ENCODE measurements at places on chromosomes 2 and 18.

DNA sequence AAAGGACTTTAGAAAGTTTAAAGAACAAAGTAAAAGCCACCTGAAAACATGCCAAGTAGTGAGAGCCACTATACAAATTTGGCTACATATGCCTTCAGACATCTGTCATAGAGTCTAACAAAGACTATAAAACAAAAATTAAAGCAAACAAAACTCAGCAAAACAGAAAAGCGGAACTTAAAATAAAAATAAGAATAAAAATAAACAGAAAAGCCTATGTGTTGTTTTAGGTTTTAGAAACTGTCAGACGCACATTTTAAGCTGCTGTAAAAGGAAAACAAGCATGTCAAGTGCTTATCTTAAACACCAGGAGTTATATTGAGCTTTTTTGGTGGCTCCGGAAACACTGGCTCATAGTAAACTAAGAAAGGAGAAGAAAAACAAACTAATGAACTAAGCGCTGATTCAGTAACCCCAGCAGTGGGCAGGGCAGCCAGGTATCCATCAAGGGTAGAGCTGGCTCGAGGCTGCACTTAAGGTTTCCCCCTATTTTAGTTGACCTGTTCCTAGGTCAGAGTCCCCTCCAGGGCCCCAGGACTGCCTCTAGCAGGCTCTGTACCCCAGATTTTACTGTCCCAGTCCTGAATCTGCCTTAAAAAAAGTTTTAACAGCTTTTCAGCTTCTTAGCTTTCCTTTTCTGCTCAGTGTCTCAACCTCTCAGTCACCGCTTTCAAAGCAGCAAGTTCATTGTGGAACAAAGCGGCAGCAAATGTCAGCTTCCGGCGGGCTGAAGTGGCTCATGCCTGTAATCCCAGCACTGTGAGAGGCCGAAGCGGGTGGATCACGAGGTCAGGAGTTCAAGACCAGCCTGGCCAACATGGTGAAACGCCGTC lies 15.4 kb upstream of the RMC1 start:
- DNase-seq, result no peak

DNA sequence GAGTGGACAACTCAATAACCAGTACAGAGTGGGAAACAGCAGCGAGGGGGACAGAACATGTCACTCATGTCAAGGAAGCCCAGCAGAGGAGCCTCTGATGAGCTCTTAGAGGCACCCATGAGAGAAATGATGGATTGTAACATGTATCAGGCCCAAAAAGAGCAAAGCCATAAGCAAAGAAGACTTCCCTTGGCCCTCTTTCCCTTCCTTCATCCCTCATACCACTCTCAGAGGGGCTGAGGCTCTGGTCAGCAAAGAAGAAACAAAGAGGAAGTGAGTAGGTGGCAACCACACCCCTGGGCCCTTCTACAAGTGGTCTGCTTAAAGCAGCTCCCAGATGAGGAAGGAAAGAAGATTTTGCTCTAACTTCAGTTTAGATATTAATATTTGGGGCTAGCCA lies 112.8 kb downstream of the CDC42EP3 start:
- DNase-seq, result no peak

- no peak for DNase-seq
Measured at GRCh38 chr18:27577265-27577664, 392.2 kb upstream of the CHST9 start.

DNA sequence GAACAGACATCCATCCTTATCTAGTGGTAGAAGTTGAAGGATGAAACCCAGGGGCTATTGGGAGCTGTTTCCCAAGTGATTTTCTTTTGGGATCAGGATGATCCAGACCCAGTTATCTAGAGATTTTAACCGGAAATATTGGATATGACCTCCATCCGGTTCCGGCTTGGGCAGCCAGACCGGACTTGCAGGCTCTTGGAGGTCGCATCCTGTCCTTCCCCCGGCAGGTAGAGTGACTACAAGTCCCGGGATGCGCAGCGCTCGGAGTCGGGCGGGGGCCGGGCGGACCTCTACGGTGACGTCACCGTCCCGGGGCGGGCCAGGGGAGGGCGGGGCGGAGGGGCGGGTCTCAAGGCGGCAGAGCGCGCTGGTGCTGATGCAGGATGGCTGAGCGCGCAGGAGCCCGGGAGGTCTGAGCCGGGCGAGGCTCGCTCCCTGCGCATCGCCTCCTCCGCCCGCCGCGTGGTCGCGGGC lies at the start of gene KIF5C:
Gene KIF5C, plus strand, starts transcription at position 360 of the 474 bp plus-strand sequence. CDS start 391 bp downstream, outside the sequence.
- DNase-seq, result peak; percentile 82

DNA sequence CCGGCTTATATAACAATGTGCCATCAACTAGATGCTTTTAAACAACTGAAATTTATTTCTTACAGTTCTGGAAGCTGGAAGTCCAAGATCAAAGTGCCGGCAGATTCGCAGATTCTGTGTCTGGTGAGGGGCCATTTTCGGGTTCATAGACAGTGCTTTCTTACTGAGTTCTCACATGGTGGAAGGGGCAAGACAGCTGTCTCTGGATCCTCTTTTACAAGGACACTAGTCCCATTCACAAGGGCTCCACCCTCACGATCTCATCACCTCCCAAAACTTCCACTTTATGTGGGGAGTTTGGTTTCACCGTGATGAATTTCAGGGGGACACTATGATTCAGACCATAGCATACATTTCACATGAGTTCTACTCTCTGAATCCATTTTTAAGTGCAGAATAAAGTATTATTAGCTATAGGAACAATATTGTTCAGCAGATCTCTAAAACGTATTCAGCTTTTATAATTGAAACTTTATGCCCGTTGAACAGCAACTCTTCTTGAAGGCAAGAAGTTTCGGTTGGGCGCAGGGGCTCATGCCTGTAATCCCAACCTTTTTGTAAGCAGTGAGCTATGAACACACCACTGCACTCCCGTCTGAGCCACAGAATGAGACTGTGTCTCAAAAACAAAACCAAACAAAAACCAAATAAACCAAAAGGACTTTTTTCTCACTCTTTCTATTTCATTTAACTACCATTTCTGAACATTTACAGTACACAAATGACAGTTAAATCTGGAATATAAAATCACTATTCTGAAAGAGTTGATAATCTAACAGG lies 502.8 kb downstream of the CMPK2 start:
- DNase-seq, result no peak

DNA sequence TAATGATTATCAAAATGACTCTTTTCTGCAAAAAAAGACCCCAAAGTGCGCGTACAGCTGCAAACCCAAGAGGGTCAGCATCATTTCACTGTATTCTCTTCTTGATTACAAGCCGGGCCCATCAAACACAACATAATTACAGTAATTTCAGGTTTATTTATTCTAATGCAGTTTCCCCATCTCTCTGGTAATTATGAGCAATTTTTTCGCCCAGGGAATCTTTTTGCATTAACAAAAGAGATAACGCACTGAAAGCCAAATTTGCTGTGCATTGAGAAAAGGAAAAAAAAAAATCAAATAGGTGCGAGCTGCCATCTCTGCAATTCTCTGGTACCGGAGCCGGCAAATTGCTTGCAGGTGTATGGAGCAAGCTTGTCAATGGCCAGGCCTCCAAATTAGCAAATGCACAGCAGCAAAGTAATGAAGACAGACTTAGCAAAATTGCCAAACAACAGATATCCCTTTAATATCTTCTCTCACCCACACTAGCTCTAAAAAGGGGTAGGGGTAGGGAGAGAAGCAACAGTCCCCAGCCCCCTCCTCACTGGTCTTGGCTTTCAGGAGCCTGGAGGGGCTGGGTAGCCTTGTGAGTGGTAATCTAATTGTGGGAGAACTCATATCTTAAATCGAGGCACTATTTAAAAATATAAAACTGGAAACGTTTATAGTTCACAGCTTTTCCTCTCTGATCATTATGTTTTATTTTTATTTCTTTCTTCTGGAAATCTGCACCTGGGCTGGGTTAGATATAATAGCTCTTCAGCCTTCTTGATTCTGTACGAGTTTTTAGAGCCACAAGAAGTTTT lies 6.7 kb downstream of the DLX1 start:
- DNase-seq, result no peak

DNA sequence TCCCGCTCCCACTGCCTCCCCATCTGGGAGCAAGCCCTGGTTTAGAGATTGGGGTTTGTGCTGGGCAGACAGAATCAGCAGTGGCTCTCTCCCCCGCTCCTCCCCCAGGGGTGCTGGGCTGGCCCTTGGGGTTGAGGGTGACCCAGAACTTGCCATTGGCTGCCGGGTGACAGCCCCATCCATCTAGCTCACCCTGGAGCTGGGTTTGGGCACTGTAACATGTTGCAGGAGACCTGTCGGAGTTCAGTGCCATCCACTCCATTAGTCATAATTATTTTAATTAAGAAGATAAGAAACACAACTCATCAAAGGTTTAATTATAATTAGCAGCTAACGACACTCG lies 111.4 kb upstream of the OTOS start:
- no peak for DNase-seq

GRCh38 chr2:48668992-48669391 lies 51.3 kb downstream of the GTF2A1L start:
- DNase-seq, result no peak

DNA sequence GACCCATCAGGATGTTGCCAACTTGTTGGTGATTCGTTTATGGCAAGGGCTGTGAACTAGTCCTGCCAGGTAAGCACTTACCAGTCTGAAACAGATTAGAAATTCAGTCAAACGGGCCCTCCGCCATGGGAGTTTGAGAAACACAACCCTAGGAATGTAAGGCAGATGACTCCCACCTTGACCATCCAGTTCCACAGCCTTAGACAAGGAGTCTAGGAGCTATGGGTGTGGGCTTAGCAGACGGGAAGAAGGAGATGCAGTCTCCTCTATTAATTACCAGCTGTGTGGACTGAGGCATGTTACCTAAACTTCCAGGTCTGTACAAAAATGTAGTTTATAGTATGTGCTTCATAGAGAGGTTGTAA lies 319.4 kb upstream of the NCKAP5 start:
- DNase-seq, result no peak

GRCh38 chr2:31014516-31014915 lies 123.7 kb downstream of the GALNT14 start:
- no peak for DNase-seq

DNA sequence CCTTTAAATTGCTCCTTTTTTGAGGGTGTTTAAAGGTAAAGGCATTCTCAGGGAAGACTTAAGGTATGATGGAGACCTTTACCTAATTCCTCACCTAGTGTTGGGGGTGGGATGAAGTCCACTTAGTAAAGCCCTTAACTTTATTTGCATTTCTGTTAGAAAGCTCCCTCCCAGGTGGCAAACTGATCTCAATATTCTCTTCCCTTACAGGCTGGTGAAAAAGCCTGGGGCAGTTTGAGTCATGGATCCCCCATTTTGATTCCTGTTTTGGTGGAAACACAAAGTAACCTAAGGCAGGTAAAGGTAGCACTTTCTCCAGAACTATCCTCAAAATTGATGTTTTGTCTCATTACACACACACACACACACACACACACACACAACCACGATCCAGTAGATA lies 33.8 kb upstream of the HNRNPA3 start:
- DNase-seq, result no peak

DNA sequence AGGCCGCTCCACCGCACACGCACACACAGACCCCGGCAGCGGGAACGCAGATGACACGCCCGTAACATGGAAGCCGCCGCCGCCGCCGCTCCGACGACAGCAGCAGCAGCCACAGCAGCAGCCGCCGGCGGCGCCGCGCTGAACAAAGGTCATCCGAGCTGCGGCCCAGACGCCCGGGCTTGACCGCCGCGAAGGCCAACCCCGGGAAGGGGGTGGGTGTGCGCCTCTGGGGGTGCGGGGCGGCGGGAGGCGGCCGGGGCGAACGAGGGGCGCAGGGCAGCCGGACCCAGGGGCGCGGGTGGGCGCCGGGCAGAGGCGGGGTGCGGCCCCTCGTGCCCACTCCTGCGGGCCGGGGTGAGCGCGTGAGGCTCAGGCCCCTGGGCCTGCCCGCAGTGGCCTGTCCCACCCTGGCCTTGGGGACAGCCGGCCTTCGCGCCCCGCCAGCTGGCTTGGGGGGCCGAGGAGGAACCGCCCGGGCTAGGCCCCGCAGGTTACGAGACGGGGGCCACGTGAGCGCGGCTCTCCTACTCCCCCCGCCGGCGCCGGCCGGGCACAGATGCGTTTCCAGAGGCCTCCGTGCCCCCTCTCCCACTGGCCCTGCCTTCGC lies 1.0 kb upstream of the ZNF532 start:
- no peak for DNase-seq

GRCh38 chr2:43218702-43219382 lies 7.6 kb downstream of the ZFP36L2 start:
- DNase-seq, result no peak

- DNase-seq, result no peak
Measured at GRCh38 chr2:142290931-142291330, 160.1 kb upstream of the LRP1B start.

DNA sequence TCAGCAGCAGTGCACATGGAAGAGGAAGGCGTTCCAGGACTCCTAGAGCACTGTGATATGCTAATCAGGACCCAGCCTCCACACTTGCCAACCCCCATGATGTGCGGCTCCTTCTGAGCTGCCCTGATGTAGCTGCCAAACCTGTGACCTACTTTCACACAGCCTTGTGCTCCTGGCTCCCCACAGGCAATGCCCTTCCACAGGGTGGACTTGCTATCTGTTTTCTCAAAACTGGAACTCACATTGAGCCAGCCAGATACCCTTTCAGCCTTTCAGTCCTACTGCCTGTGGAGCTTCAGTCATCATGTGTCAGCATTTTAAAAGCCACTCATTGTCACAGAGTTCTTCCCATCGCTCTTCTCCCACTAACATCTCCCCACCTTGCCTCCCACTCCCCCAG lies 181.6 kb downstream of the AFF3 start:
- DNase-seq, result no peak

DNA sequence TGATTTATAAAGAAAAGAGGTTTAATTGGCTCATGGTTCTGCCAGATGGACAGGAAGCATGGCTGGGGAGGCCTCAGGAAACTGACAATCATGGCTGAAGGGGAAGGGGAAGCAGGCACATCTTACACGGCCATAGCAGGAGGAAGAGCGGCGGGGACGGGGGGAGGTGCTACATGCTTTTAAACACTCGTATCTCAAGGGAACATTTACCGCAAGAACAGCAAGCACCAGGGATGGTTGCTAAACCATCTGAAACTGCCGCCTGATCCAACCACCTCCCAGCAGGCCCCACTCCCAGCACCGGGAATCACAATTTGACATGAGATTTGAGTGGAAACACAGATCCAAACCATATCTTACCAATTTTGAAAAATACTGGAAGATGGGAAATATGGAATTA lies 362.8 kb downstream of the FBXO15 start:
- DNase-seq, result no peak

- DNase-seq, result no peak
Measured at GRCh38 chr2:20955277-20956026, 88.4 kb downstream of the APOB start.

Data from DMS79 (cell line).